ENCODE measurements at places on chromosomes 3 and 15. TPM values are rescaled to one million over a fixed set of nuclear protein-coding genes. Genes with fewer than 3 reads are reported as not detected.
A peak's percentile ranks its signal among the peaks of the same experiment; 100 is the strongest.

DNA sequence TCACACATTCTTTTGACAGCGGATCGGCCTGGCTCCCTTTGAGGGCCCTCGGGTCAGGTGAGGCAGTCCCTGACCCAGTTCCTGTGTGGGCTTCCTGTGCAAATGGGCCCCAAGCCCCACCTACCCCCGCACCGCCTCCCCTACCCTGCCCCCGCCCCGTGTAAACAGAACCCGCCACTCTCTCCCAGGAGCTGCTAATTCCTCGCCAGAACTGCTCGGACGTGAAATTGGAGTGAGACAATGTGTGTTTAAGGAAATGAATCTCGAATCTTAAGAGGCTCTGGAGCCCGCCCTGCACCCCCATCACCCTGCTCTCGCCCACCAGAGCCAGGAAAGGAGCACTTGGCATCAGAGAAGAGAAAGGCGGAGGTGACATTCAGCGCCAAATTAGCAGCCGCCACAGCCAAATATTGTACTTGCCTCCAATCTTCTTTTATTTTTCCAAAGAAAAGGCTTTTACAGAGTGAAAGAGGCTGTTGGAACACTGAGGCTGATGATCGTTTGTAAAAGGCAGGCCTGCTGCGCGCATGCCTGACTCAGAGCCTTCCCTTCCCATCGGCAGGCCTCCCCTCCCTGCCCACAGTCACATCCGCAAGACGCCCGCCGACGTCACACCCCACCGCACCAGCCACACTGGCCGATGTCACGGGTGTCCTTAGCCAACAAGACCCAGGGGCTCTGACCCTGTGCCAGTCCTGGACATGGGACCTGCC, 53.1 kb downstream of the CACNA2D2 start:
- peak overlapping the region; percentile 65 for H3K4me3 ChIP-seq
- H3K4me1 ChIP-seq, result peaks cover 21% of the 10 kb centered on the region
- no peaks in the 10 kb centered on the region for H3K36me3 ChIP-seq
- H3K27ac ChIP-seq, result peak overlapping the region; percentile 65

The SPATA16 gene
- total RNA-seq, result not detected

DNA sequence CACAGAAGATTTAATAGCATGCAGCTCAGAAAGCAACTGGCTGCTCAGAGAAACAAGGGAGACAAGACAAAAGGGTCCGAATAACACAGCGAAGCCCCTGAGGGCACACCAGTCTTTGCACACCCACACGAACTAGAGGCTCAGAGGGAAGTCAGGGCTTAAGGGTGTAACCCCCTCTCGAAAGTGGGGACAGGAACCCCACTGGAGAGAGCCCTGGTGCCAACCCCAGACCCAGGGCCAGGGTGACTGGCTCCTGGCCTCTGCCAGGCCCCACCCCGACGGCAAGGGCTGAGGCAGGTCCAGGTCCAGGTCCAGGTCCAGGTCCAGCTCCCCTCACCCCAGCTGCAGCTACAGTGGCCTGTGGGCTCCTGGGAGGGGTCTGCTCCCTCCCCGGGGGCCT, 10.5 kb upstream of the PRR23E start:
- H3K36me3 ChIP-seq, result no peaks in the 10 kb centered on the region
- no peak for DNase-seq
- no peak overlapping the region for H3K4me3 ChIP-seq
- no peak overlapping the region for H3K27ac ChIP-seq

DNA sequence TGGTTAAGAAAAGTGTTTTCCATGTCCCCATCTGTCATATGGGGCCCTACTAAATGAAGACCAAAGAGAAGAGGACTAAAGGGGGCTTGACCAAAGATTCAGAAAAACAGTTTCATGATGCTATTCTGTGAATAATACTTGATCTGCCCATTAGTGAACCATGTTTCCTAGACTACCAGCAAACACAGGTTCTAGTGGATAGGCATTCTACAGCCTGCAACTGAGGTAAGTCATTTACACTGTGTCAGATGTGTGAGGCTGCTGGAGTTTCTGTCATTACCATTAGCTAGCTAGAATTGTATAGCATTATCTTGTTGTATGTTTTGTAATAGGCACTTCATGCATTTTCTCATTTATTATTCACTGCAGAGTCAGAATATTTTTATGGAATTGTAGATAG, 6.6 kb downstream of the GPR171 start:
- H3K27ac ChIP-seq, result no peak overlapping the region
- no peak overlapping the region for H3K4me3 ChIP-seq
- H3K36me3 ChIP-seq, result peaks cover 11% of the 10 kb centered on the region
- H3K27me3 ChIP-seq, result no peaks in the 10 kb centered on the region
